ENCODE measurements at places on chromosomes 1 and 21. TPM values are rescaled to one million over a fixed set of nuclear protein-coding genes. Genes with fewer than 3 reads are reported as not detected.

The PODN gene
- polyA plus RNA-seq: 1.3 TPM

The TTC3 gene
- polyA plus RNA-seq: 21.4 TPM

The LRRIQ3 gene
- polyA plus RNA-seq: 0.16 TPM

The OR2T2 gene
- polyA plus RNA-seq: not detected

The CYB5RL gene
- 5.9 TPM for polyA plus RNA-seq

The KLF17 gene
- not detected for polyA plus RNA-seq

The CRB1 gene
- polyA plus RNA-seq: not detected

The TRIM46 gene
- polyA plus RNA-seq: 9.5 TPM

The KRTAP11-1 gene
- polyA plus RNA-seq: not detected

GRCh38 chr1:115184260-115184950, 95.1 kb upstream of the TSPAN2 start:
- H3K27ac ChIP-seq: no peak overlapping the region
- no peaks in the 10 kb centered on the region for H3K27me3 ChIP-seq
- DNase-seq: no peak
- peaks cover 4% of the 10 kb centered on the region for H3K4me1 ChIP-seq
- no peak overlapping the region for H3K4me3 ChIP-seq

- peaks cover 66% of the 10 kb centered on the region for H3K27me3 ChIP-seq
- H3K4me3 ChIP-seq: no peak overlapping the region
Observed at GRCh38 chr1:55037733-55038551, 1.4 kb upstream of the PCSK9 start.

DNA sequence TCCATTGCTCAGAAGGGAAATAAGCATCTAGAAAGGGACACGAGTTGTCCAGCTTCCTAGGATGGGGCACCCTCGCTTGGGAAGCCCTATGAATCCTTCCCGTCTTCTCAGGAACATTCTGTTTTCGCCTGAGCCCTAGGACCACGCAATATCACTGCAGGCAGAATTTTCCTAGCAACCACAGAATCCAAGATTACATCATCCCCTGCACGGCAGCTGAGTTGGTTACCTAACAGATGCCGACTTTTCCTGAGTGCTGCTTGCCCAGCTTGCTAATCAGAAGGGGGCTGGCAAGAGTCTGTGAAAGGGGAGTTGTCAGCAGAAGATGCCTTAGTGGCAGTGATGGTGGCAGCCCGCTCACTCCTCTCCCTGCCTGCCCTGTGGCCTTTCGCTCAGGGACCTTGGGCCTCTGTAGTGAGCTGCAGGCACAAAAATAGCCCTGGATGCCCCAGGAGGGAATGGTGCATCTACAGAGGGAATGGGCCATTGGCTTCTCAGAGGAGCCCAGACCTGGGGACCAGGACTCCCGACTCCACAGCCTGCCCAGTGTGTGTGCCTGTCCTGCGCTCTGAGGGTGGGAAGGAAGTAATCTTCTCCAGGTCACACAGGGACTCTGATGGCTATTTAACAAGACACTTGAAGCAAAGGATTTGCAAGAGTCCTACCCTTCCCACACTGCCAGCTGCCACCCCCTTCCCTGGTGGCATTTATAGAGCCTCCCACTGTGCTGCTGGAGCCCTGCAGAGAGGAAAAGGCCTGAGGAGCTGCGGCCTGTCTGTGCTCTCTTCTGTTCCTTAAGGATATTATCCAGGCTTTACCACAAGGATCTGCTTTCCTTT, 28.9 kb upstream of the CLSTN1 start:
- DNase-seq: no peak
- H3K27me3 ChIP-seq: no peaks in the 10 kb centered on the region
- no peak overlapping the region for H3K4me3 ChIP-seq

- no peak for DNase-seq
- H3K4me1 ChIP-seq: peaks cover 10% of the 10 kb centered on the region
- H3K36me3 ChIP-seq: no peaks in the 10 kb centered on the region
- no peaks in the 10 kb centered on the region for H3K27me3 ChIP-seq
- no peak overlapping the region for H3K27ac ChIP-seq
- no peak overlapping the region for H3K4me3 ChIP-seq
Observed at GRCh38 chr1:24003331-24003972, 23.3 kb upstream of the SRSF10 start.

GRCh38 chr1:8368956-8369639, 51.2 kb downstream of the SLC45A1 start:
- no peaks in the 10 kb centered on the region for H3K27me3 ChIP-seq
- no peak overlapping the region for H3K27ac ChIP-seq
- DNase-seq: no peak
- no peaks in the 10 kb centered on the region for H3K36me3 ChIP-seq
- H3K4me1 ChIP-seq: peaks cover 21% of the 10 kb centered on the region
- no peak overlapping the region for H3K4me3 ChIP-seq

- no peak overlapping the region for H3K4me3 ChIP-seq
- H3K4me1 ChIP-seq: no peaks in the 10 kb centered on the region
- no peak for DNase-seq
Observed at GRCh38 chr21:32163386-32163785, 115.5 kb downstream of the MIS18A start.

- no peaks in the 10 kb centered on the region for H3K4me1 ChIP-seq
- DNase-seq: no peak
- no peak overlapping the region for H3K4me3 ChIP-seq
- no peaks in the 10 kb centered on the region for H3K27me3 ChIP-seq
Observed at GRCh38 chr21:19148056-19148455, 744.5 kb upstream of the TMPRSS15 start.

DNA sequence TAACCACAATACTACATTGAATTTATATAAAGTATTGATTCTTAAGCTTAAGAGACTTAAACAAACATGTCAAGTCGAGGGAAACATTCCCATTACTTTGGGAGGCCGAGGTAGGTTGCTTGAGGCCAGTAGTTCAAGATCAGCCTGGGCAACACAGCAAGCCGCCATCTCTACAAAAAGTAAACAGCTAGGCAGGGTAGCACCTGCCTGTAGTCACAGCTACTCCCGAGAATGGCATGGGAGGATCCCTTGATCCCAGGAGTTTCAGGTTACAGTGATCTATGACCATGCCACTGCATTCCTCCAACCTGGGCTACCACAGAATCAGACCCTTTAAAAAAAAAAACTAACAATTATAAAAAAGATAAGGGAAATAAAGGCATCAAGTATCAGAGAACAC, 50.4 kb downstream of the EIF4G3 start:
- no peak overlapping the region for H3K27ac ChIP-seq
- H3K4me3 ChIP-seq: no peak overlapping the region
- no peak for DNase-seq
- H3K36me3 ChIP-seq: no peaks in the 10 kb centered on the region
- no peaks in the 10 kb centered on the region for H3K27me3 ChIP-seq

GRCh38 chr1:196531737-196532524, 76.3 kb downstream of the KCNT2 start:
- no peak overlapping the region for H3K27ac ChIP-seq
- no peaks in the 10 kb centered on the region for H3K27me3 ChIP-seq
- no peaks in the 10 kb centered on the region for H3K36me3 ChIP-seq
- no peak for DNase-seq
- H3K4me1 ChIP-seq: no peaks in the 10 kb centered on the region
- no peak overlapping the region for H3K4me3 ChIP-seq

- DNase-seq: peak; percentile 70
- peaks cover 13% of the 10 kb centered on the region for H3K4me1 ChIP-seq
- H3K4me3 ChIP-seq: no peak overlapping the region
- no peaks in the 10 kb centered on the region for H3K27me3 ChIP-seq
Observed at GRCh38 chr1:80882553-80882952, 918.2 kb upstream of the ADGRL2 start.

DNA sequence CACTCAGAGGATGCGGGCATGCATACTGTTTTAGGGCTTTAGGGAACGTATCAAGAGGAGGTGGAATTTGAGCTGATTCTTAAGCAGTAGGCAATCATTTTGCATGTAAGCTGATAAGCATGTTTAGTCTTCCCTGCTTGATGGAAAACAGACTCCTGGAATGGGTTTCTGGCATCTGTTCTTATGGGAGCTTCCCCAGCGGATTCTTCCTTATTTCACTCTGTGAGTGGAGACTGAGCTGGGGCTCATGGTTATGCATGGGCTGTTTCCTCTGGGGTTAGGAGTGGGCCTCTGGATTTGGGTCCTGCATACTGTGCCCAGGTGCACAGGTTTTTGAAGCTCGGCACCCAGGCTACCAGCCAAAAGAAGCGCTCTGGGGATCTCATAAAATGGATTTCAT, 93.4 kb downstream of the DIRAS3 start:
- H3K36me3 ChIP-seq: no peaks in the 10 kb centered on the region
- peaks cover 8% of the 10 kb centered on the region for H3K4me1 ChIP-seq
- no peak for DNase-seq
- H3K4me3 ChIP-seq: no peak overlapping the region
- H3K27ac ChIP-seq: no peak overlapping the region

DNA sequence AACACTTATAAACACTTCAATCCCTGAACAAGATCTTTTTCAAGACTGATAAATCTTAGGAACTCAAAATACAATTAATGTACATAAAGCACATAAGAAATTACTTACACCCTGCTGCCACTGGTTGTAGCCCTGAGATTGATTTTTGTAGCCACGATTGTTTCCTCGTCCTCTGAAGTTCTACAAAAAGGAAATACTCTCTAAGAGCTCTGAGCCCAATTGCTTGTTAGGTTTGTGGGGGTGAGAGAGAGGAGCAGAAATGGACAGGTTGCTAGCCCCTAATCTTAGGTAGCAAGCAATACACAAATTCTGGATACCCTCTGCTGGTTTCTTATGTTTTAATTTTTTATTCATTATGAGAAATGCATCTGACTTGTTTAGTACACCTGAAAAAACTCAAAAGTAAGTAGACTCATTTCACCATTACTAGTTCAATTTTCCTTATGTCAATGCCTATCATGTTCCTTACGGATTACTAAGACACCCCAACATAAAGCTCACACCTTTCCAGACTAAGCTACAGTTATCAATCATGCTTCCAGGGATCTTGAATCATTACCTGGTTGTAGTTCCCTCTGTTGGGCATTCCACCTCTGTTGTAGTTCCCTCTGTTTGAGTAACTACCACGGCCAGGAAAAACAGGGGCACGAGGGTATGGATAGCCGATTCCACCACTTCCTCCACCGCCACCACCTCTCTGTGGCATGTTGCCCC, 9.3 kb downstream of the HNRNPU start:
- peaks cover 6% of the 10 kb centered on the region for H3K4me1 ChIP-seq
- DNase-seq: no peak
- no peak overlapping the region for H3K4me3 ChIP-seq
- H3K36me3 ChIP-seq: peaks cover 61% of the 10 kb centered on the region

DNA sequence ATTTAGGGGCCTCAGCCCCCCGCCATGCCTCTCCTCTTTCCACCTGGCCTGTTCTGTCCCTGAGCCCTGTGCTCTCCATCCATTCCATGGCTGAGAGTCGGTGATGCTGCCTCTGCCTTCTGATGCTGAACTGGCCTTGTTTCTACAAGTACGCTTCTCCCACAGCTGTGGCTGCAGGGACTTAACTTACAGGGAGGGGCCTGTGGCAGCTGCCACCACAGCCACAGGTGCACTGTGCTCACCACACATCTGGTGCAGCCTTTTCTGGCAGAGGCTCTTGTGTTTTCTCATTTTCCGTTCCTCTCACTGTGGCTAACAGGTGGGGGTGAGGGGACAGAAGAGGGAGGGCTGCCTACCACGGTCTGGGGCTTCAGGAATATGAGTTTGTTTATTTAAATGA, 4.2 kb downstream of the FMO1 start:
- H3K27me3 ChIP-seq: peaks cover 12% of the 10 kb centered on the region
- no peak for DNase-seq

DNA sequence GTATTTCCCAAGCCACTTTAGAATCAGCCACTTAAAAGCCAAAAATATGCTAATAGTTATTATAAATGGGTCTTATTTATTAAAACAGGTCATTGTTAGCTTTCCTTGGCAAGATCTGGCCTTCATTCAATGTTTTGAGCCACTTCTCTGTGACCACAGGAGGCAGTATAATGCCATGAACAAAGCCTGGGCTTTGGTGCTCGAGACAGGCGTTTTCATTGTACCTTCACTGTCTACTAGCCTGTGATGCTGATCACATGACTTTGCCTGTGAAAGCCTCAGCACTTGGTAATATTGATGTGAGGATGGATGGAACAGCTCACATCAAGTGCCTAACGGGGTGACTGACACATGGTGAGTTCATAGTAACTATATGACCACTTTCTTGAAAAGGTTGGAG, 217.0 kb downstream of the RWDD3 start:
- no peaks in the 10 kb centered on the region for H3K4me1 ChIP-seq
- no peak overlapping the region for H3K27ac ChIP-seq
- DNase-seq: no peak

DNA sequence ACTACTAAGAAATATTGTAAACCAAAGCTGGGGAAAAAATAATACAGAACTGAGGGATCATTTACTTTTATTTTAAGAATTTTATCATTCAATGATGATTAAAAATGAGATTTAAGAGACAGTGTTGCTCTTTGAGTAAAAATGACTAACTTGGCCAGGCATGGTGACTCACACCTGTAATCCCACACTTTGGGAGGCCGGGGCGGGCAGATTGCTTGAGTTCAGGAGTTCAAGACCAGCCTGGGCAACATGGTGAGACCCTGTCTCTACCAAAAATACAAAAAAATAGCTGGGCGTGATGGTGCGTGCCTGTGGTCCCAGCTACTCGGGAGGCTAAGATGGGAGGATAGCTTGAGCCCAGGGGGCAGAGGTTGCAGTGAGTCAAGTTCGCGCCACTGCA, 21.8 kb upstream of the PLEKHO1 start:
- no peak for DNase-seq
- no peaks in the 10 kb centered on the region for H3K27me3 ChIP-seq
- H3K27ac ChIP-seq: no peak overlapping the region

DNA sequence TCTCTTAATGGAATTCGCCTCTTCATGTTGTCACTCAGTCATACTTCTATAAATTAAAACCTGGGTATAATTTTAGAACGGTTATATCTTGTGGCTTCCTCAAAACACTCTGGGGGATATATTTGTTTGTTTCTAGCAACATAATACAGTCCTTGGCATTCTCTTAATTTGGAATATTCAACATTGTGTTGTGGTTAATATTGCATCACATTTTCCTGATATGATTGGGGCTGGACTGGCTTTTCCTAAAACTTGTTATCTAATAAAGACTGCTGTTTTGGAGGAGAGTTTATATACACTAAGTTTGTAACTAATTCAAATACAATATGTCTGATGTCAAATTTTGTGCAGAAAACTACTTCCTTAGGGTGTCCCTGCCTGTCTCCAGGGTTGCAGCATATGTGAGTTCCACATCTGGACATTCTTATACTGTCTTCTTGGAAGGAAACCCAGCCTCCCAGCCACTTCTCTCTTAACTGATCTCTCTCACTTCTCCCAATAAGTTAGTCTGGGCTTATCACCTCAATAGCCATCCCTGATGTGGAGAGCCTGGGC, 892.6 kb downstream of the MRPL39 start:
- no peaks in the 10 kb centered on the region for H3K27me3 ChIP-seq
- no peak overlapping the region for H3K27ac ChIP-seq
- no peaks in the 10 kb centered on the region for H3K36me3 ChIP-seq
- no peaks in the 10 kb centered on the region for H3K4me1 ChIP-seq
- DNase-seq: no peak

- no peaks in the 10 kb centered on the region for H3K36me3 ChIP-seq
- no peaks in the 10 kb centered on the region for H3K27me3 ChIP-seq
- no peak overlapping the region for H3K4me3 ChIP-seq
- H3K4me1 ChIP-seq: no peaks in the 10 kb centered on the region
- no peak overlapping the region for H3K27ac ChIP-seq
- DNase-seq: no peak
Observed at GRCh38 chr1:38677756-38678155, 181.8 kb downstream of the RRAGC start.
